ENCODE measurements at places on chromosomes 12 and 14.

- DNase-seq: no peak
Observed at GRCh38 chr12:46127656-46128055, 137.3 kb upstream of the SCAF11 start.

GRCh38 chr12:122399592-122400373 lies 22.7 kb downstream of the CLIP1 start:
- DNase-seq: peak; percentile 91

GRCh38 chr12:109777544-109777943 lies 55.7 kb downstream of the TRPV4 start:
- DNase-seq: no peak

DNA sequence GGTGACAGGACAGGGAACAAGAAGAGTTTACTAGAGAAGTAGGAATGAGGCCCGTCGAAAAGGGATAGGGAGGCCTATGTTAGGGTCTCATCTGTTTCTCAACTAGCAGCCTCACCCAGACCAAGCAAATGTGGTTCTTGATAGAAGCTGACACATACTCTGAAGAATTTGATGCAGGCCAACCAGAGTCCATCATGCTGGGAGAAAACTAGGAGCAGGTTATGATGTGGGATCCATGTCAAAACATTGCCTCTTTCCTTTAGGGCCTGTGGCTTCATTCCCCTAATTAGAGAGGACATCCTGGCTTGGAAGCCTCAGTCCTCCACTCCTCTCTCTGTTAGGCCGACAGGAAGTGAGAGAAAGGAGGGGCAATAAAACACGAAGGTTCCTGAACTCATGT lies 122.8 kb downstream of the NTF3 start:
- DNase-seq: no peak

- no peak for DNase-seq
Observed at GRCh38 chr12:77814386-77814785, 16.3 kb upstream of the NAV3 start.
